Stimulated activated CD4-positive, alpha-beta T cell treated with anti-CD3 and anti-CD28 coated beads, Interleukin-4, amount 100 ng/mL, for 4 hours (primary cell): ENCODE measurements at places on chromosomes 1 and 21.
A peak's percentile ranks its signal among the peaks of the same experiment; 100 is the strongest.

- peak; percentile 66 for DNase-seq
Measured at GRCh38 chr1:205344066-205344928, 12.4 kb downstream of the KLHDC8A start.

- no peak for DNase-seq
Measured at GRCh38 chr1:36467700-36468455, 3.7 kb upstream of the MRPS15 start.

DNA sequence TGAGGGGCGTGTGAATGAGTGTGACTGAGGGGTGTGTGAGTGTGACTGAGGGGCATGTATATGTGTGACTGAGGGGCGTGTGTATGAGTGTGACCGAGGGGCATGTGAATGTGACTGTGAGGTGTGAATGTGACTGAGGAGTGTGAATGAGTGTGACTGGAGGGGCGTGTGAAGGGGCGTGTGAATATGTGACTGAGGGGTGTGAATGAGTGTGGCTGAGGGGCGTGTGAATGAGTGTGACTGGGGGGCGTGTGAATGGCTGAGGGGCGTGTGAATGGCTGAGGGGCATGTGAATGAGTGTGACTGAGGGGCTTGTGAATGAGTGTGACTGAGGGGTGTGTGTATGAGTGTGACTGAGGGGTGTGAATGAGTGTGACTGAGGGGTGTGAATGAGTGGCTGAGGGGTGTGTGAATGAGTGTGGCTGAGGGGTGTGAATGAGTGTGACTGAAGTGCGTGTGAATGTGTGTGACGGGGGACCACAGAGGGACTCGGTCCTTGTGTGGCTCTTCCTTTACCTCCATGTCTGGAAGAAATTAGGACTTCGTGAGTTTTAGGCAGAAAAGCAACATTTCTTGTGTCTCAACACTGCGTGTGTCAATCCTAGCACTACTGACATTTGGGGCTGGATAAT is 105.8 kb downstream of the GLIS1 start:
- DNase-seq: no peak

GRCh38 chr21:38355353-38355752 is 98.6 kb downstream of the KCNJ15 start:
- no peak for DNase-seq

GRCh38 chr21:27578741-27579265 is 611.9 kb upstream of the ADAMTS5 start:
- DNase-seq: no peak

DNA sequence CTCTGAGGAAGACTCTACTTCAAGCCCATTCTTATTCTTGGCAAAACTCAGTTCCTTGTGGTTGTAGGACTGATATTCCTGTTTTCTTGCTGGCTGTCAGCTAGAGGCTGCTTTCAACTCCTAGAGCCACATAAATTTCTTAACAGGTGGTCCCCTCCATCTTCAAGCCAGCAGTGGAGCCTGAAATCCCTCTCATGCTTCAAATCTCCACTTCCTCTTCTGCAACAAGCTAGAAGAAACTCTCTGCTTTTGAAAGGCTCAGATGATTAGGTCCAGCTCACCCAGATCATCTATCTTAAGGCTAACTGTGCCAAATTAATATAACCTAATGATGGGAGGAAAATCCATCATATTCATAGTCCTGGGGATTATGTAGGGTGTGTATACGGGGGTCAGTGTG is 43.2 kb upstream of the CD34 start:
- no peak for DNase-seq

DNA sequence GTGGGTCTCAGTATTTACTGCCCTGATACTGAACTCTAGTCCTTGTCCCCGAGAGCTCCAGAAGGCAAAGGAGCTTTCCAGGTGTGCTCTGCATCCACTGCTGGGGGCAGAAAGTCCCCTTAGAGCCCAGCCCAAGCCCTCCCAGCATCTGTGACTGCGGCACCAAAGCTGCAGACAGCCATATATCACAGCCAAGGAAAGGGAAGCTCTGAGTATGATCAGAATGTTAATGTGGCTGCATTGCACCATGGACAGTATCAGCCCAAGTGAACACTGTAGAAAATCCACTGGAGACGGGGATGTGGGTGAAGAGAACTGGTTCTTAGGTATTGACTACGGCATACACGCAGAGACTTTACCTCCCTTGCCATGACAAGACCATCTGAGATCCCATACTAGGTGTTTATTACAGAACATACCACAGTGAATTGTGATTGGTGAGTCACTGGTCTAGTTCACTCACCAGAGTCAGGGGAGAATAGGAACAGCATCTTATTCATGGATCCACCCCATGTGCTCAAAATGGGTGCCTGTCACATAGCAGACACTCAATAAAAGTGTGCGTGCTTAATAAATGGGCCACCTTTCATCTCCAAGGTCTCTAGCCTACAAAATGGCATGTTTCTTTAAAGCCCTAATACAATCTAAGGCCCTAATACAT is 170.3 kb downstream of the HHIPL2 start:
- DNase-seq: no peak

- DNase-seq: no peak
Measured at GRCh38 chr1:182069028-182069466, 7.5 kb upstream of the ZNF648 start.

- DNase-seq: no peak
Measured at GRCh38 chr1:167272369-167272957, 51.8 kb downstream of the POU2F1 start.

DNA sequence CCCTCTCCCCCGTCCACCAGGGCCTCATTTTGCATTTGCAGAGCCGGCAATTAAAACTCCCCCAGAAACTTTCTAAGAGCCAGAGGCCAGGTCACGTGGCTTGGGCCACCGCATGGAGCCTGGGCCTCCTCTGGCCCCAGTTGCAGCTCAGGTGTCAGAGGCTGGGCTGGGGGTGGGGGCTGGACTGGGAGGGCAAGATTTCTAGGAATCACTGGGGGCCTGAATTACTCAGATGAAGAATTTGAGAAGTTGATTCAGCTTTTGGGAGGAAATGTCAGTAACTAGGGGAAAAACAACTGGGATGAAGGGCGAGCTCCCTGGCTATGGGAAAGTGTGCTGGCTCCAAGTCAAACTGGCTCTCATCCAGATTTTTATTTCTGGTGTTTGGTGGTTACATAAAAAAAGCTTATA is 151.0 kb downstream of the CDC7 start:
- no peak for DNase-seq

DNA sequence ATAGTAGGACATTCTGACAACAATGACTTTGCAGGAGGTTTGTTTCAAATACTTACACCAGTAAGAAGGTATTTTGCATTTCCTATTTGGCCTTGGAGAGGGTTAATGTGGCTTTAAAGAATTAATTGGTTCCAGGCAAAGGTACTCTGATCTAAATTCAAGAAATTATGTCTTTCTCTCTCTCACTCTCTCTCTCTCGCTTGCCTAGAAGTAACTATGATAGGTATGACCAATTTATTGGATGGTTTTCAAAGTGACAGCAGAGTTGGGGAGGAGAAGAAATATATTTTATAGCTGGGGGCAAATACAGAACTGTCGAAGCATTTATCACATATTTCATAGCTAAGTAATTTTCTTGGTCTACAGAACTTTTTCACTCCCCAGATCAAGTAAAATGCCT is 116.0 kb downstream of the ATP6V1G3 start:
- no peak for DNase-seq
